A549 treated with dexamethasone at 1 μM for 4 hours (cell line): ENCODE measurements at places on chromosomes 6 and 20. TPM values are rescaled to one million over a fixed set of nuclear protein-coding genes. Genes with fewer than 3 reads are reported as not detected.

CST2 gene
- total RNA-seq, result 0.76 to 1.8 TPM (median 1.4 TPM) in 5 replicates

PFDN4 gene
- total RNA-seq, result 42.7 to 59.4 TPM (median 46.9 TPM) in 5 replicates

PKIB gene
- total RNA-seq, result 0.38 to 0.74 TPM (median 0.62 TPM) in 5 replicates

BMP2 gene
- 0.18 to 0.41 TPM (median 0.26 TPM) in 5 replicates for total RNA-seq

MMUT gene
- total RNA-seq, result 6.0 to 7.6 TPM (median 6.4 TPM) in 5 replicates

SPAG4 gene
- total RNA-seq, result 3.3 to 4.9 TPM (median 4.4 TPM) in 5 replicates

LAMA2 gene
- 0.22 to 0.82 TPM (median 0.65 TPM) in 5 replicates for total RNA-seq

ARFGEF3 gene
- total RNA-seq, result 0.40 to 0.66 TPM (median 0.54 TPM) in 5 replicates

GPLD1 gene
- total RNA-seq, result 0.45 to 1.4 TPM (median 1.3 TPM) in 5 replicates

PAQR8 gene
- total RNA-seq, result 1.0 to 1.5 TPM (median 1.3 TPM) in 5 replicates

PAK5 gene
- not detected in 5 replicates for total RNA-seq

FARS2 gene
- total RNA-seq, result 9.2 to 12.2 TPM (median 11.7 TPM) in 5 replicates

SYNGAP1 gene
- total RNA-seq, result 2.4 to 9.2 TPM (median 4.1 TPM) in 5 replicates

TREM2 gene
- total RNA-seq, result 0.08 TPM in 1 of 5 replicates, not detected in the others

MCHR2 gene
- total RNA-seq, result not detected in 5 replicates

CPNE1 gene
- total RNA-seq, result 159 to 217 TPM (median 213 TPM) in 5 replicates

FOXC1 gene
- 4.2 to 6.5 TPM (median 6.1 TPM) in 5 replicates for total RNA-seq

CPXM1 gene
- 0.04 TPM in 2 of 5 replicates, not detected in the others for total RNA-seq

FOXA2 gene
- 14.2 to 21.2 TPM (median 18.8 TPM) in 5 replicates for total RNA-seq

SERAC1 gene
- total RNA-seq, result 3.2 to 3.8 TPM (median 3.5 TPM) in 5 replicates

TBX18 gene
- 14.3 to 24.4 TPM (median 22.8 TPM) in 5 replicates for total RNA-seq

LY86 gene
- total RNA-seq, result not detected in 5 replicates

VWA7 gene
- total RNA-seq, result 0.94 to 1.9 TPM (median 1.7 TPM) in 5 replicates

PRL gene
- not detected in 5 replicates for total RNA-seq

WFDC12 gene
- total RNA-seq, result not detected in 5 replicates

MYLK2 gene
- total RNA-seq, result 0.27 to 0.78 TPM (median 0.46 TPM) in 5 replicates

MUC22 gene
- total RNA-seq, result 0.01 to 0.05 TPM (median 0.02 TPM) in 5 replicates

OVOL2 gene
- total RNA-seq, result 0.21 to 0.43 TPM (median 0.33 TPM) in 4 of 5 replicates, not detected in the other

SLC22A2 gene
- total RNA-seq, result 0.04 to 0.15 TPM (median 0.06 TPM) in 3 of 5 replicates, not detected in the others

TGM2 gene
- 402 to 631 TPM (median 528 TPM) in 5 replicates for total RNA-seq

MYBL2 gene
- 69.4 to 92.2 TPM (median 84.8 TPM) in 5 replicates for total RNA-seq

AGER gene
- 0.47 to 1.8 TPM (median 1.4 TPM) in 5 replicates for total RNA-seq

DIDO1 gene
- 18.1 to 30.1 TPM (median 26.9 TPM) in 5 replicates for total RNA-seq

PSORS1C2 gene
- total RNA-seq, result 0.09 TPM in 1 of 5 replicates, not detected in the others

PREP gene
- 35.5 to 39.0 TPM (median 38.8 TPM) in 5 replicates for total RNA-seq

ADNP gene
- total RNA-seq, result 45.3 to 51.6 TPM (median 48.2 TPM) in 5 replicates

CCR6 gene
- total RNA-seq, result 0.07 TPM in 1 of 5 replicates, not detected in the others

PCSK2 gene
- total RNA-seq, result not detected in 5 replicates

ASIP gene
- not detected in 5 replicates for total RNA-seq

WFDC10B gene
- not detected in 5 replicates for total RNA-seq

TNXB gene
- total RNA-seq, result 0.33 to 0.85 TPM (median 0.53 TPM) in 5 replicates

LINC00237 gene
- not detected in 5 replicates for total RNA-seq

B4GALT5 gene
- total RNA-seq, result 53.4 to 75.6 TPM (median 68.7 TPM) in 5 replicates

SLC4A11 gene
- 10.3 to 16.1 TPM (median 15.3 TPM) in 5 replicates for total RNA-seq

PI16 gene
- not detected in 5 replicates for total RNA-seq

FOXQ1 gene
- 3.5 to 5.8 TPM (median 5.5 TPM) in 5 replicates for total RNA-seq

LRRC73 gene
- 0.56 to 0.96 TPM (median 0.95 TPM) in 5 replicates for total RNA-seq

GPR63 gene
- 0.30 to 0.47 TPM (median 0.36 TPM) in 5 replicates for total RNA-seq

WFDC5 gene
- total RNA-seq, result not detected in 5 replicates

LAMP5 gene
- 0.04 to 0.05 TPM in 2 of 5 replicates, not detected in the others for total RNA-seq
